ENCODE measurements at places on chromosomes 5 and 9.

GRCh38 chr5:172141949-172142319 is 46.1 kb downstream of the STK10 start:
- no peak for DNase-seq

DNA sequence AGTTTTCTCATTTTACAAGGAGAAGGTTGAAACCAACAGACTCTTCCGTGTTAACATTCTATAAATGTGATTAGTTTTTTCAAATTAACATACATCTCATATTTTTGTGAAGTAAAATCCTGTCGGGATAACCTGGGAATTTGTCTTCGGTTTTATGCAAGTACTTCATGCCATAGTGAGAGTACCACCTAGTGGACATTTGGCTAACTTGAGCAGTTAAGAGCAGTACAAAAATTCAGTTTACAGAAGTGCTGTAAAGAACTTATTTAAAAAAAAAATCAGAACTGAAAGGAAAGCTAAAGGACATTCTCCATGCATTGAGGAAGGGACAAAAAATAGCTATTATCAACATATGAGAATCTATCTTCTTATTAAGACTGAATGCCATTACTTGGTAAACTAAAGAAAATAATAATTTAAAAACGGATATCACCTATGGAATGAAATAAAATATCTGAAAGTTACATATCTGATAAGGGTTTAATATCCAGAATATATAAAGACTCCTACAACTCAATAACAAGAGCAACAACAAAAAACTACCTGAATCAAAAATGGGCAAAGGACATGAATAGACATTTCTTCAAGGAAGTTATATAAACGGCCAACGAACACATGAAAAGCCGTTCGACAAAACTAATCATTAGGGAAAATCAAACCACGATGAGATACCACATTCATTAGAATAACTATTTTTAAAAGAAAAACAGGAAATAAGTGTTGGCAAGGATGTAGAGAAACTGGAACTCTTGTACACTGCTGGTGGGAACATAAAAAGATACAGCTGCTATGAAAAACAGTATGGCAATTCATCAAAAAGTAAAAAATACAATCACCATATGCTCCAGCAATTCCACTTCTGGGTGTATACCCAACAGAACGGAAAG is 117.0 kb upstream of the GNA14 start:
- no peak for DNase-seq

DNA sequence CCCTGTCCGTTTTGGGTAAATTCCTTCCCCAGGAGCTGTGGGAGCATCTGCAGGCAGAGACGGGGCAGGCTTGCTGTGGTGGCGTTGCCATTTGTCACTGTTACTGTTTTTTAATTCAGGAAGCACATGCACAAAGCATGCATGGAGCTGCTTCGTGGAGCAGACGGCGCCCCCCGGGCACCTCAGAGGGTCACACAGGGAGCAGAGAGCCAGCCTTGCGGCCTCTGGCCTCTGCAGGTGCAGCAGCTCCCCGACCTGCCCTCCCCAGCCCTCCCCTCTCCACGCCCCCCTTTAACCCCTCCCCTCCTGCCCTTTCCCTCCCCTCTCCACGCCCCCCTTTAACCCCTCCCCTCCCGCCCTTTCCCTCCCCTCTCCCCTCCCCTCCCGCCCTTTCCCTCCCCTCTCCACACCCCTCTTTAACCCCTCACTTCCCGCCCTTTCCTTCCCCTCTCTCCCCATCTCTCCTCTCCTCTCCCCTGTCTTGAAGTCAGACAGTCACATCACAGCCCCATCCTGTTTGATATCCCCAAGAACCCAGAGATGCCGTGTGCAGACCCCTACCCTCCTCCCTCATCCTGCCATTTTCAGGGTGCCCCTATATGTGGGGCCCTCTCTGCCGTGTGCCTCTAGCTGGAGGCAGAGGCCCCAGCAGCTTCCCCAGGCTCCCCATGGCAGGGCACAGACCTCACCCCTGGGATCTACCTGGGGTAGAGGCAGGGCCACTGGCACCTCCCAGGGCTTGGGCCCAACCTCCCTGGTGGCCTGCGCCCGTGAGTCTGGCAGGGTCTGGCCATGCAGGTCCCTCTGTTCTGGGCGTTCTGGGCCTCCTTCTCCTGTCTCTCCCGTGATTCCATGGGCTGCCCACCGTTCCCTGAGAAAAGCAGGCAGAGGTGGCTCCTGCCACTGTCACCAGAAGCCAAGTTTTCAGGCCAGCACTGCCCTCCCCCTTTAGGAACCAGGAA is 29.6 kb upstream of the UBAC1 start:
- DNase-seq: no peak

GRCh38 chr5:68289498-68289897 is 73.9 kb downstream of the PIK3R1 start:
- DNase-seq: no peak

DNA sequence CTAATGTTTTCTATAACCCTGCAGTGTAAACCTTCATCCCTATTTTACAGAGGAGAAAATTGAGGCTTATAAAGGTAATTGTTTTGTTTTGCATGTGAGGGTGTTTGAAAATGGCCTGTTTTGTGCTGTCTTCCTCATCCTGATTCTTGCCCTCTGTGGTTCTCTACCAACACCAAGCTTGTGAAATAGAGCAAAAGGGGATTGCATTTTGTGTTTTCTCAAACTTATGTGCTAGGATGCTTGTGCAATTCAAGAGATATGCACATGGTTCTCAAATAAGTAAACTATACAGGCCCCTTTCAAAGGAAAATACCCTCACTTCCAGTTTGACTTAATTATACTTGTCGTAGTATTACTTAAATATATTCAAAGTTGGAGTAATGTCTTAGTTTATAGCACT is 17.2 kb downstream of the PAM start:
- no peak for DNase-seq

DNA sequence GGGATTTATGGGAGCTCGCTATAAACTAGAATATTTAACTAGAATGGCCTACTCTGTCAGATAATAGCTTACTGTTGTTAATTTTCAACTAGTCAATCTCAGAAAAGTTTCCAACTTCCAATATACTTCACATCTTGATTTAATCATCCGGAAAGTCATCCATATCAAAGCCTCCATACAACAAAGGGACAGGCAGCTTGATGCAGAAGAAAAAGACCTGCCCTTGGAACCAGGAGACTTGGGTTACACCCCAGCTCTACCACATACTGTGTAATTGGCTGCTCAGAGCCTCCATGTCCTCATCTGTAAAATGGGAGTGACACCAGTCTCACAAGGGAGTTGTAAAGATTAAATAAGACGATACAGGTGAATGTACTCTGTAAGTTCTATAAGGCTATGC is 1.9 kb downstream of the PTPN3 start:
- DNase-seq: no peak

- no peak for DNase-seq
These were observed 134.7 kb downstream of the FBN2 start for GRCh38 chr5:128403333-128403732.

GRCh38 chr9:126532951-126533925 is 80.5 kb upstream of the LMX1B start:
- DNase-seq: no peak

DNA sequence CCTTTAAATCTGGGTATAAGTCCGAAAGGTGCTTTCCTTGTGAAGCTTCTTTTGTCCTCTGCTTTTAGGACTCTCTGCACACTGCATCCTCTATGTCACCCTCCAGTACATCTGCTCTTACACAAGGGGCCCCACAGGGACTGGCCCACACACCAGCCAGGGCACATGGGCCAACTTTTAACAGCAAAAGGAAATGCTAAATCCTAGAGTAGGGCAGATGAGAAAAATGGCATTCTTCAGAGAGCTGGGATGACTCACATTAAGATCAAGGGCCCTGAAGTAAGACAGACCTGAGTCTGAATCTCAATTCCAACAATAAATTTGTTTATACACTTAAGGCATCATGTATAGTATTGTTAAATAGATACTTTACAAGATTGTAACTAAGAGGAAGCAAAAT is 40.3 kb upstream of the CDKN2B start:
- DNase-seq: no peak

- no peak for DNase-seq
These were observed 38.2 kb downstream of the HMHB1 start for GRCh38 chr5:143850050-143850683.

DNA sequence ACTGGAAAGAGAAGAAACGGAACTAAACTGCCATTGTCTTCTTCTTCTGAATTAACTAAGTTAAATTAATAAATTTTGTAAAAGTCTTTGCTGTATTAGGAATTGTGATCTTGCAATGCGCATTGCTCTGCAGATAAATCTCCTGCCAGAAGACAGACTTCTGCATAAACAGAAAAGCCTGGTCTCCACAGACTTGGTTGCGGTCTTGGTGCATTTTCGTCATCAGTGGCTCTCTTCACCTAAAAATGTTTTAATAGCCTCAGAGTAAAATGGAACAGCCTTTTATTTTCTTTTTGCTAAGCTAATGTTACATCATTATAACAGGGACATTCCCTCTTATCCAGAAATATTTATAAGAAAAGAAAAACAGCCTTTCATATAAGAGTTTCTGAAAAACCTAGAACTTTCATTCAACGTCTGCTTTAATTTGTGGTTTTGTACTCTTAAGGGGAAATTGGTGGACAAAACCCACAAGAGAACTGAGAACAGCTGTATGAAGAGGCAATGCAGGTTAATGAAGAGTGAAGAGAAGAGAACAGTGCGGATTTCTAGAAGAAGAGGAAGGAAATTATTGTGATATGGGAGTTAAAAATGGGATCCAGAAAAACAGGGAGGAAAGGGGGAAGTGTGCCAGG is 10.1 kb downstream of the IFNA5 start:
- no peak for DNase-seq

DNA sequence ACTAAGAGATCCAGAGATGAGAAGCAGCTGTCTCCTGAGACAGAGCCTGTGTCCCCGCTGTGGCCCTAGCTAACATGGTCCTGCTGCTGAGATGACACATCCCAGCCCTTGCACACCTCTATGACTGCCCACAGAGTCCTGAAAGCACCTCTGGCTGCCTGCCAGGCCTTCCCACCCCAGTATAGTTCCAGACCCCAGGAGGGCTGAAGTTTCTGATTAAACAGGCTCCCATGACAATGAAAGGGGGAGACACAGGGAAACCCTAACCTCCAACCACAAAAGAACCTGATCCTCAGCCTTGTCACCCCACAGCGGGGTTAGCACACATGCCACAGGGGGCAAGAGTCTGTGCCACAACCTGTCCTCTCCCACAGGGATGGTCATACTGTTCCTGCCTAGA is 15.6 kb downstream of the CIZ1 start:
- no peak for DNase-seq

GRCh38 chr5:121027636-121028035 is 563.5 kb downstream of the PRR16 start:
- no peak for DNase-seq

DNA sequence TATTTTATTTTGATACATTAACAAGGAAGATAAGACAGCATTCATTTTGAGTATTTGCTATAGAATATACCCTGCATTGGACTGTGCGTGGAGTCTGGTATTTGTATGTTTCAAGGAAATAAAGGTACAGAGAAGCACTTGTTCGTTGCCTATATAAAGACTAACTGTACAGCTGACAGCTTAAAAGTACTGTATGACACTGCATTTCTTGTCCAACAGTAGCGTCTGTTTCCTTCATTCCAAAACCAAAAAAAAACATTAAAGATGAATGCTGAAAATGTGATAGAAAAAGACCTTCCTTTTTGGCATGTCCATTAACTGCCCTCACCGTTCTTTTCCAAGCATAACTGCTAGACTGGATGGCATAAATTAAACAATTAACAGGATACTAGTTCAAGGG is 15.3 kb downstream of the TNFAIP8 start:
- no peak for DNase-seq

DNA sequence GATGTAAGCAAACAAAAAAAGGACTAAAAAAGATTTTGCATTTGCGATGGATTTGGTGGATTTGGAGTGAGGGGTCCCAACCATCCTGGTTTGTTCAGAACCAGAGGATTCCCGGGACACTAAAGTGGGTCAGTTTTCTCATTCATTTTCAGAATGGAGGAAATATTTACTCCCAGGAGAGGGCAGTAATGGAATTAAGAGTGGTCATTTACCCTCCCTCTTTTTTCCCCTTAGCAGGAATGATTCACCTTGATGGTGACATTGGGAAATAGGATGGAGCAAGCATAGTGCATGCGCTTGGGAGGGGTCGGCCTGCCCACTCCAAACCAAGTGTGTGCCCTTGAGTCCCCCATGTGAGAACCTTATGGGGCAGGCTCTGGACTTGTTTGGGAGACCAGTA is 164.2 kb upstream of the PUM3 start:
- DNase-seq: no peak

- DNase-seq: no peak
These were observed 90.5 kb downstream of the PCSK1 start for GRCh38 chr5:96342581-96342980.

- no peak for DNase-seq
These were observed 40.9 kb downstream of the NFIB start for GRCh38 chr9:14272927-14273528.

DNA sequence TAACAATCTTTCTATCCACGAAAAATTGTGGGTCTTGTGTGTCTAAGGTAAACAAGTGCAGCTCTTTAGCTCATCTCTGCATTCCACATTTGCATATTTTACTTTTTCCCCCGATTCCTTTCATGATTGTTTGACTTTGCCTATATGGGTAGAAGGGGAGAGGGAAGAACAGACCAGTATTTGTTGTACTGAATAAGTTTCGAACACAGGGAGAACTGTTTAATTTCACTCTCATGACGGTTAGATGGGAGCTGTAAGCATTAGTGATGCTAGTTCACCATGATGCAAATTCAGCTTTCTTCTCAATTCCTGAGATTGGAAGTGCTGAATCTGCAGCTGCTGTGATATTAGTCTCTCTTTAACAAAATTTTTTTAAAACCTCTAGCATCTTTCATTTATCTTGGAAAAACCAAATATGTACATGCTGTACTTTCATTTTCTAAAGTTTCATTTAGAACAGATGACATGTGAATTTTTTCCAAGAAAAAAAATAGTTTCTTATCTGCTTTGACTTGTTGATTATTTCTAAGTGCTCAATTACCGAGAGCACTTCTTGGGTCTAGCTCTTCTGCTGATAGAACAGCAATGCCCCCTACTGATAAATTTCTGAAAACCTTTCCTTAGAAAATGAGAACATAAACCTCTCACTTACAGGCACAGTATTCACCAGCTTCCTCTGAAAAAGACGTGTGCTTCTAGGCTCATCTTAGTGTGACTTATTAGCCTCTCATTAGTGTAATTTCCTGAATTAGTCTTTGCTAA is 149.5 kb downstream of the BAAT start:
- DNase-seq: no peak

DNA sequence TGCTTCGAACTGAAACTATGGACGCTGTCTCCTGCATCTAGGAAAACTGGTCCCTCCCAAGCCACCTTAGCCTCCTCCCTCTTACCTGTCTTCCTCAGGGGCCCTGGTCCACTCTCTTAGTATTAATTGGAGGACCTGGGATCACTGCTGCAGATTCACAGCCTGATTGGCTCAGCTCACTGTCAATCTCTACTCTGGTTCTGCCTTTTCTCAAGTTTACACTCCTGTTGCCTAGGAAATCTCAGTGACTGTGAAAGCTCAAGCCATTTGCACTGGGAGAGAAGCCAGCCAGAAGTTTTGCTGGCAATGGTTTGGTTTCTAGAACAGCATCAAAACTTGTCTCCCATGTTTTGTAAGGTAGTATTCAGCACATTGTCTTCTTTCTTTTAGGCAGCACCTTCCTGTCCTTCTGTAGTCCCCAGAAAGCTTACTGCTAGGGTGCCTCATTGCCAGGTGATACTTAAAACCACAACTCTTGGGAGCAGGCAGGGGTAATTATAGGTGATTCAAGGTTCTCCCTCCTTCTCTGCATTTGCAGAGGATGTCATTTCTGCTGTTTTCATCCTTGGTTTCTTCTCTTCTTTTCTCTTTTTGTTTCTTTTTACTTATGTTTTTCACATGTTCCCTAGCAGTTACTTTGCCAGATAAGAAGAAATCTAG is at the start of gene CAPSL:
Gene CAPSL, minus strand, starts transcription at position 55 of the 660 bp plus-strand sequence. CDS start 17,502 bp downstream, outside the sequence.
- no peak for DNase-seq

Data from stimulated activated CD8-positive, alpha-beta memory T cell treated with anti-CD3 and anti-CD28 coated beads, Interleukin-4, amount 100 ng/mL, for 4 hours (primary cell).